ENCODE measurements at places on chromosomes 13 and 19.
A peak's percentile ranks its signal among the peaks of the same experiment; 100 is the strongest.

DNA sequence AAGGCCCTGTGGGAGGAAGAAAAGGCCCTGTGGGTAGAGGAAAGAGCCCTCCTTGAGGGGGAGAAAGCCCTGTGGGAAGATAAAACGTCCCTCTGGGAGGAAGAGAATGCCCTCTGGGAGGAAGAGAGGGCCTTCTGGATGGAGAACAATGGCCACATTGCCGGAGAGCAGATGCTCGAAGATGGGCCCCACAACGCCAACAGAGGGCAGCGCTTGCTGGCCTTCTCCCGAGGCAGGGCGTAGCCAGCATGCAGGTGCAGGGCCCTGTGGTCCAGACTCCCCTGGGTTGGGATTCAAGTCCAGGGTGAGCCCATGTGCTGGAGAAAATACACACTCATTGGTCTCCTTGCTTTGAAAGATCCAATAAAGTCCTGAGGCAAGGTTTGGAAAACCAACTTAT is 4.1 kb downstream of the CCDC70 start:
- no peak for DNase-seq

GRCh38 chr19:41350735-41351338 is 2.9 kb downstream of the TGFB1 start:
- DNase-seq: no peak

GRCh38 chr19:21483589-21484170 is 21.7 kb upstream of the ZNF429 start:
- DNase-seq: peak; percentile 55

DNA sequence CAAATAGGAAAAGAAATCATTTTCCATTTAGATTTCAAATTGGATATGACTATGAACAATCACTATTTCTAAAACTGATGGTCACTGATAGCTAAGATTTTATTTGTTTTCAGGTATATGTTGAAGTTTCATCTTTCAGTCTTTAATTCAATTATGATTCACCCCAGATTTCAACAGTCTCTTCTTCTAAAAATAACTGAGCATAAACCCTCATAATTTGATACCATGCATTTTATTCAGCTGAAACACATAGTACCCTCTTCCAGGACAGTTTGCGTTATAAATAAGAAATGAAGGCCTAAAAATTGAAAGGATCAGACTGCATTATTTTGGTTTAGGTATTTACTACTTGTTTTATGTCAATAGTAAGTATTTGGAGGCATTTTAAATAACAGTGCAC is 428.5 kb upstream of the NBEA start:
- no peak for DNase-seq

DNA sequence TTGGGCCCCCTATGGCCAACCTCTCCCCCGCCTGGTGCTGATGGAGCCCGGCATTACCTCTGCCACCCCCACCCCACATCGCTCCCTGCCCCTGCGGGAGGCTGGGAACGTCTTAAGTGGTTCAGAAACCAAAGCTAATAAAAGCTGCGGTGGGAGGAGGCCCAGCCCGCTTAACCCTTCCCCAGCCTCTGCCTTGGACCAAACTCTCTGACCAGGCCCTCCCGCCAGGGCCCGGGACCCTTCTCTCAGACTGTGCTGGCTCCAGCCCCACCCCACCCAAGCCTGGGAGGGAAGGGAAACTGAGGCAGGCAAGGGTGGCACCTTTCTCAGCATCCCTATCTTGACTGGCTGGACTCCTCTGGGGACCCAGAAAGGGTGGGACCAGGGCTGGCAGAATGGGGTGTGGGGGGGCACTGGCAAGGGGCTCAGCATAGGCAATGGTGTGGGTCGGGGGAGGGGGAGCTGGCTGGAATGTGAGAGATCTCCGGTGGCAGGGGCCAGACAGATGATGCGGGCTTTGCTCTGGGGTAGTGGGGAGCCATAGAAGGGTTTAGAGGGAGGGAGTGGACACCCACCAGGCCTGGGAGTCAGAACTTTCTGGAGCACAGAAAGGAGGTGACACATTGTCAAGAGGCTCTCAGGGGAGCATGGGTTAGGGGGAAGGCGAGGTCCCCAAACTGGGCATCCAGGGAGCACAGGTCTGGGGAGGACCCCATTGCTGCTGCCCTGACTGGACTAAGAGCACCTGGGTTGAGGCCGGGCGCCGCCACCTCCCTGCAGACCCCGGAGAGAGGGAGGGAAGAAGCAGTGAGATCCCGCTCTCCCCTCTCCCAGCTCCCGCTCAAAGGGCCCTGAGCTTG is 21.9 kb downstream of the SMIM24 start:
- no peak for DNase-seq

DNA sequence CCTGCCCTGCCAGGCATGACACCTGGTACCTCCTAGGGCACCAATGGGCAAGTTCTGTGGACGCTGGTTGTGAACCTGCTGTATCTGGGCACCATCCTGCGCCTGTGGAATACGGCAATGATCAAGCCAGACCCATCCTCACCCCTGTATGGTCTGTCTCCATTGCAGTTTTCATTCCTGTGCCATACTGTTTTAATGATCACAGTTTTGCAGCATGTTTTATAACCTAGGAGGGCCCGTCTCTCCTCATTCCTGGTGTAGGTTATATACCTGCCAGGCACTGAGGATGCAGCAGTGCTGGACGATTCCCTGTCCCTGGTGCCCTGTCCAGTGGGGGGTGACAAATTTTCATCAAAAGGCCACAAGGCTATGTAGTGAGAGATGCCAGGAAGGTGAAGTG is 5.6 kb downstream of the TBC1D17 start:
- DNase-seq: no peak

- DNase-seq: no peak
Observed at GRCh38 chr13:59531571-59532091, 632.1 kb downstream of the DIAPH3 start.

DNA sequence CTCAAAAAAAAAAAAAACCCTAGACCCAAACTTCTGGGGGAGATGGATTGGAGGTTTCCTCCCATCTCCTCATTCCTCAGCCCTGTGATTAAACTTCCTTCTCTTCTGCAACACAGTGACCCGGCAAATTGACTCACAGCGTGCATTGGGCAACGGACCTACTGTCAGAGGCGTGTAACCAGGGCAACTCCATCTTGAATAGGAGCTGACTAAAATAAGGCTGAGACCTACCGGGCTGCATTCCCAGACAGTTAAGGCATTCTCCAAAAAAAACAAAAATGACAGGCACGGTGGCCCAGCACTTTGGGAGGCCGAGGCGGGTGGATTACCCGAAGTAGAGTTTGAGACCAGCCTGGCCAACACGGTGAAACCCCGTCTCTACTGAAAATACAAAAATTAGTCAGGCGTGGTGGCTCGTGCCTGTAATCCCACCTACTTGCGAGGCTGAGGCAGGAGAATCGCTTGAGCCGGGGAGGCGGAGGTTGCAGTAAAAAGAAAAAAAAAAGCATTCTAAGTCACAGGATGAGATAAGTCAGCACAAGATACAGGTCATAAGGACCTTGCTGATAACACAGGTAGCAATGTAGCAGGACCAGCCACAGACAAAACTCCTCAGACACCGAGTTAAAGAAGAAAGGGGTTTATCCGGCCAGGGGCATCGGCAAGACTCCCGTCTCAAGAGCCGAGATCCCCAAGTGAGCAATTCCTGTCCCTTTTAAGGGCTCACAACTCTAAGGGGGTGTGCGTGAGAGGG is 5.4 kb upstream of the NLRP7 start:
- DNase-seq: no peak

DNA sequence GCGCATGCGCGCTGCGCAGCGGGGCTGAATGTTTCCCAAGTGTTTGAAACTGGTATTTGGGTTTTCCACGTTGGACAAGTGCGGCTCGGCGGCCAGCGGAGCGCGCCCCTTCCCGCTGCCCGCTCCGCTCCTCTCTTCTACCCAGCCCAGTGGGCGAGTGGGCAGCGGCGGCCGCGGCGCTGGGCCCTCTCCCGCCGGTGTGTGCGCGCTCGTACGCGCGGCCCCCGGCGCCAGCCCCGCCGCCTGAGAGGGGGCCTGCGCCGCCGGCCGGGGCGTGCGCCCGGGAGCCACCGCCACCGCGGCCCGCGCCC is at the start of gene ING1:
ING1 (plus strand) TSS at position 59 of the 311 bp plus-strand sequence. CDS start 450 bp downstream, outside the sequence.
- no peak for DNase-seq

- no peak for DNase-seq
Observed at GRCh38 chr19:15292847-15293582, 39.3 kb downstream of the BRD4 start.

DNA sequence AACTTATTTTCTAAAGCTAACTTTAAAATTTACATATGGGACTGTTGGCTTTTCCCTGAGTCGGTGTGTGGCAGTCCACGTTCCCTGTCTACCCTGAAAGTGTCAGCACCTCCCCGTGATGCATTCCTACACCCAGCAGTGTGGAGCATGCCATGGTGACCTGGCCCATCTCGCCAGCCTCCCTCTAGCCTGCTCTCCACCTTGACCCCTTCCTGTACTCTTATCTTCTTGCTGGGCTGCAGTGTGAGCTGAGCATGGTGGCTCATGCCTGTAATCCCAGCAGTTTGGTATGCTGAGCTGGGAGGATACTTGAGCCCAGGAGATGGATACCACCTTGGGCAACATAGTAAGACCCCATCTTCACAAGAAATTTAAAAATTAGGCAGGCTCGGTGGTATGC is 25.4 kb downstream of the MICOS13 start:
- no peak for DNase-seq

DNA sequence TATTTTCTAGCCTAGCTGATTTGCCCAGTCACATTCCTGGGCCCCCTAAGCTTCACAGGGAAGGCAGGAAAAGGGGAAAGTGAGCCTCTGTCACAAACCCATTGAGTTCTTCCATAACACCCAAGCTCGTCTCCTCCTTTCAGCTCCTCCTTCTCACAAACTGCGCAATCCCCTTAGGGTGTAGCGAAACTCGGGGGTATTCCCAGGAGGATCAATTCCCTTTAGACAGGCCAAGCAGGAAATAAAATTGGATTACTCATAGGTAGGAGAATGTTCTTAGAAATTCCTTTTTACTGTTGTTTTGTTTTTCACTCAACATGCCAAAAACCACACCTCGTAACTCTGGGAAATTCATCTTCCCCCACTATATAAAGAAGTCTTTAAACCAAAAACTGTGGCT is 139.3 kb downstream of the IRS2 start:
- no peak for DNase-seq

- no peak for DNase-seq
Observed at GRCh38 chr13:45004096-45004495, 14.8 kb downstream of the GPALPP1 start.

DNA sequence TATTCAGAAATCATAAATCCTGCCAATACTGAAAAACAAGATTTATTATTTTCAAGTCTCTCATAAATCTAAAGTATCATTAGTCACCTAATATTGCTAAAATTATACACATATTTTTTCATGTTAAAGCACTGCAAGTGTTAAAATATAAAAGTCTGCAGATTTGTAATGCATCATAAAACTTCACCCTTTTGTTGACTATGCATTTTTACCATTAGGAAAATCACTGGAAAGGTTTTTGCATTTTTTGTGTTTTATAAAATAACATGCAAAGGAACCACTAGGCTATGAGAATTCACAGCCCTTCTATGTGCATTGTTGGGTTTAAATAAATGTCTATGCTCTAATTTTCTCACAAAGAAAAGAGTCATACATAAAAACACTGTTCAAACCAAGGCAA is 407.3 kb downstream of the DACH1 start:
- no peak for DNase-seq

DNA sequence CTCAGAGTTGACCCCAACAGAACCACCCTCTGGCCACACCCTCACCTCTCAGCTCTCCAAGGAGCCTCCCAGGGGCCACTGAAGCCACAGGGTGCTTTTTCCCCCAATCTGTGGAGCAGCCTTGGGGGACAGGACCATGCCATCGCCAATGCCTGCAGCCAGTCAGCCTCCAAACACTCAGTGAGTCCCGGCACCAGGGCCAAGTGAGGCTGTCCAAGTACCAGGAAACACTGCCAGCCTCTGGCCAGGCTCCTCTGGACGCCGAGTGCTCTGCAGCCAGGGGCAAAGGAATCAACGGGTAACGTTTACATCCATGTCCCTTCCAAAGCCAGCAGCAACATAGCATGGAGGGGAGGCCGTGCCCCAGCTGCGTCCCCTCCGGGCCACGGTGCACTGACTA is 9.5 kb upstream of the COMP start:
- DNase-seq: no peak

DNA sequence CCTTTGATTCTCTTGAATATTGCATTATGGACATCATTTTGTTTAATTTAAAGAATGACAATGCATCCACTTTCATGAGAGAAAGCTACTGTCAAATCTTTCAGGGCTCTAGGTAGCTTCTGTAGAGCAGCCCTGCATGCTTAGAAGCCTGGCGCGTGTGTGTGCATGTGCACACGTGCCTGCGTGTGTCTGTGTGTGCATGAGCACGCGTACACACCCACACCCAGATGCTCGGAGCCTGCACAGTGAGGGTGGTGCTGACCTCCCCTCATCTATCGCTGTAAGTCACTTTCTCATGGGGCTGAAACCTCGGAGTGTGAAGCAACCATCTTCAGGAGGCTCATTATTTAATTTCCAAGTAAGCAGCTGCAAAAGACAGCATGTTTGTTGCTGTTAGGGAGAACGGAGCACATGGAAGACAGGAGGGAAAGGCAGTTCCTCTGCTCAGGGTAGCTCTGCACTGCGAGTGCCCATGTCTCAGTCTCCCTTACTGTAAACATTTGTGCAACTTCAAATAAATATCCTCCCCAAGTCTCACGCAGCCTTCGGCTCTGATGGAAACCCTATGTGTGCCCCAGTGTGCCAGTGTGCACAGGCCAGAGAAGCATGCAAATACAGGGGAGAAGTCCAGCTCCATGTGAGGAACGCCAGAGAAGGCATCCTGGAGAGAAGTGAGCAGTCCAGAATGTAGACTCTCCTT is 22.8 kb downstream of the TSHZ3 start:
- DNase-seq: no peak

DNA sequence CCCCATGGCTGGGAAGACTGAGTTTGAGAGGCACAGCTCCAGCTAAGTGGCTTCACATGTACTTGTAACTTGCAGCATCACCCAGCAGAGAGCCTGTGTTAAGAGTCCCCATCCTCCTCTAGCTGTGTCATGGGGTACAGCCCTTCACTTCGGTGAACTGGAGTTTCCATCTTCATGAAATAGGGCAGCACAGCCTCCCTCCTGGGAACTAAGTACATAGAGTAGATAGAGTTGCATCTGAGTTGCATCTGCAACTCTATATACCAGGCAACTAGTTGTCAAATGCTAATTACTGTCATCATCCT is 1.2 kb downstream of the PRDX2 start:
- no peak for DNase-seq

DNA sequence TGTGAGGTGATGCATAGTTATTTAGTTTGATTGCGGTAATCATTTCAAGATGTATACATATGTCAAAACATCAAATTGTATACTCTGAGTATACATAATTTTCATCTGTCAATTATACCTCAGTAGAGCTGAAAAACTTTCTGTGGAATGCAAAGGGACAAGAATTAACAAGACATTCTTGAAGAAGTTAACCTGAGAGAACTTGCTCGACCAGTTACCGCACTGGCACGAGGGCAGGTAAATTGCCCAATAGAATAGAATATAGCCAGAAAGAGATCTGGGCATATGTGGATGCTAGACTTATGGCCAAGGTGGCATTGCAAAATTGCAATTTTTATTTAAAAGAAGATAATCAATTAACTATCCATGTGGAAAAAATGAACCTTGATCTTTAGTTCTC is 42.3 kb upstream of the GJB6 start:
- no peak for DNase-seq

- DNase-seq: no peak
Observed at GRCh38 chr19:5825178-5825577, 14.3 kb downstream of the FUT6 start.

GRCh38 chr19:18961767-18962620 is 21.0 kb upstream of the HOMER3 start:
- no peak for DNase-seq

- DNase-seq: no peak
Observed at GRCh38 chr13:22455036-22455435, 725.7 kb upstream of the SGCG start.

All from activated CD8-positive, alpha-beta memory T cell treated with anti-CD3 and anti-CD28 coated beads, Interleukin-2, amount 10 ng/mL, durations not matched to agents 7 days and 5 days (primary cell).